Prostate gland (tissue), 2 donors: ENCODE measurements at places on chromosomes 5 and 9. TPM values are rescaled to one million over a fixed set of nuclear protein-coding genes. Genes with fewer than 3 reads are reported as not detected.

GRCh38 chr9:109206670-109207069 is 39.6 kb upstream of the FRRS1L start:
- H3K27me3 ChIP-seq: no peaks in the 10 kb centered on the region
- no peaks in the 10 kb centered on the region for H3K4me1 ChIP-seq
- no peak overlapping the region for H3K4me3 ChIP-seq
- no peak overlapping the region for H3K27ac ChIP-seq

The IL9 gene
- not detected for total RNA-seq

The PCDHAC1 gene
- total RNA-seq: 1.1 TPM

The RLN2 gene
- total RNA-seq: 2.3 TPM

GRCh38 chr9:130288393-130288792 is 22.8 kb downstream of the HMCN2 start:
- no peaks in the 10 kb centered on the region for H3K4me1 ChIP-seq
- H3K36me3 ChIP-seq: no peaks in the 10 kb centered on the region
- no peak overlapping the region for H3K27ac ChIP-seq
- H3K4me3 ChIP-seq: no peak overlapping the region

The PCDHGA2 gene
- 19.7 TPM for total RNA-seq
